ENCODE measurements at places on chromosomes 4 and X.

GRCh38 chr4:183989461-183989860 lies 84.4 kb downstream of the STOX2 start:
- no peak for DNase-seq

DNA sequence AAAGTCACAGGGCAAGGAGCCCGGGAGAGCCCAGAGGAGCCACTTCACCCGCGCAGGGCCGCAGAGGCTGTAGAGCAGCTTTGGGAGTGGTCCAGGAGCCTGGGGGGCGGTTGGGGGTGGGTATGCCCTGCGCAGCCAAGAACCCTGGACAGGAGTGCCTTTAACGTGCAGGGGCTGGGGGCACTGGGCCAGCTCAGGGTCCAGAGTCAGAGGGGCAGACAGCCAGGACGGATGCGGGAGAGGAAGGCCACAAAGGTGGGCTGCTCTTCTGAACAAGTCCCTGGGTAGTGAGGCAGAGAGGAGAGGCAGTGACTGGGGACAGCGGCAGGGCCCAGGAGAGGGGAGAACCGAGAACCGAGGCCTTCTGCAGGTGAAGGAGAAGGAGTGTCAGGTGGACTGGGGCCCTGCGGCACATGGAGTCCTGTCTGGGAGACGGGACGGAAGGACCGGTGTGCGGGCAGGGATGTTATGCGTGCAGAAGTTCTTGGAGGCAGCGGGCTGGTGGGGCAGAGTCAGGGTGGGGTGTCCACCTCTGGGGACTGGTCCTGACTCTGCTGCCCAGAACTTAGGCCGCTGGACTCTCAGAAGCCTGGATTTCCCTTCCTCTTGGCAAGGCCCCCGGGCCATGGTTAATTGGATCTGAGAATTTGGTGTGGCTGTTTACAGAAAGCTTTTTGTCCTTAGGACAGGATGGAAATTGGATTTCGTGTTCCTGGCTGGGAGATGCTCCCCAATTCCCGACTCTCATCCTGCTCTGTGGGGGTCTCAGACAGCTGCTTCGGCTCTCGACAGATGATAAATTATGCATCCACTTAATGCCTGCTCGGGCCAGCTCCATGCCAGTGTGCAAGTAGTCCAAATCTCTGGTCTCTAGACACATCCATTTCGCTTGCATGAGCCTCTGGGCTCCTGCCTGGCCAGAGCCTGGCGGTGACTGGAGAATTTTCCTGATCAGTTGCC lies 31.9 kb downstream of the ADRA2C start:
- no peak for DNase-seq

DNA sequence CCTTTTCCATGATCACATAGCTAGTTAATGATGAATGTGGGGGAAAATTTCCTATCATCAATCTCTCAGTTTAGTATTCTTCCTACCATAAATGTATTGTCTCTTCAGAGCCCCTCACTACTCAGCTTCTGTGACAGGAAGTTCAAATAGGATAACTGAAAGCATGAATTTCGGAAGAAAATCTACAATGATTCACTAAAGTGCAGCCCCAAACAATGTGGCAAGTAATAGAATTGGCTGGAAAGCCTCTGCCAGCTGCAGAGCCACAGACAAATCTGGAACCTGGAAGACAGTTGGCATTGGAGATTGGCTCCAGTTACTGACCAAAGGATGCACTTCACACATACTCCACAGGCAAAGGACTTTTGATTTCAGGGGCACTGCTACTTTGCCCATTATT lies 35.2 kb downstream of the EGF start:
- no peak for DNase-seq

DNA sequence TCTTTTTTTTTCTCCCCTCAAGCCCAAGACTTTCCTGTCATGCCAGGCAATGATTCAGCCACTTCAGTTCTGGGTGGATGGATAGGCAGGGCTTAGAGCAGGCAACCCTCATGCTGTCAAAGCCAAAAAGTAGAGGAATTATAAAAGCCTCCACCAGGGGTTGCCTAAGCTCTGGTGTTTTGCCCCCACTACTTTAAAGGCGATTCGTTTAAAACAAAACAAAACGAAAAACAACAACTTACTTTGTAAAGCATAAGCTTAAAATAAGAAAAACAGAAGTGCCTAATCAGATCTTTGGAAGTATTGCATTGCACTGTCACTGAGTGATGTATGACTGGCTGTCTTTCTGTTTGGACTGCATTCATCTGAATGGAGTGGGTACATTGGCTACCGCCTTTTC lies 5.3 kb upstream of the IDS start:
- no peak for DNase-seq

- no peak for DNase-seq
Observed at GRCh38 chr4:179817317-179817716, 2375.1 kb upstream of the AGA start.

- no peak for DNase-seq
Observed at GRCh38 chrX:121407627-121408026, 360.2 kb downstream of the GLUD2 start.

- no peak for DNase-seq
Observed at GRCh38 chrX:141924293-141924692, 20.6 kb downstream of the MAGEC1 start.

DNA sequence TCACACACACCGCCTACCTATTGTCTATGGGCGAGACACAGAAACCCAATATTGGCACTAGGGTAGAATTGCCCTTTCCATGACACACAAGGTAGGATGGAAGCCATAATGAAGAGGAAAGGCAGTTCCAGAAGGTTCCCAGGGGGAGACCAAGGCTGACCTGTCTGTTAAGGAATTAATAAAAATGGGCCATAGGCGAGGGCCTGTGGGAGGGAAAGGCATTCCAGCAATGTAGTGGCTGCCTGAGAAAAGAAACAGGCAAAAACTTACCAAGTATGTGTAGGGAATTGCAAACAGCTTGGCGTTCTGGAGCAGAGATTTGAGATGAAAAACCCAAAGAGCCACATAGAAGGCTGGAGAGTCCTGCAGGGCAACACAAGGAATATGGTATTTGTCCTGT lies 19.1 kb downstream of the MAGED2 start:
- DNase-seq: no peak

DNA sequence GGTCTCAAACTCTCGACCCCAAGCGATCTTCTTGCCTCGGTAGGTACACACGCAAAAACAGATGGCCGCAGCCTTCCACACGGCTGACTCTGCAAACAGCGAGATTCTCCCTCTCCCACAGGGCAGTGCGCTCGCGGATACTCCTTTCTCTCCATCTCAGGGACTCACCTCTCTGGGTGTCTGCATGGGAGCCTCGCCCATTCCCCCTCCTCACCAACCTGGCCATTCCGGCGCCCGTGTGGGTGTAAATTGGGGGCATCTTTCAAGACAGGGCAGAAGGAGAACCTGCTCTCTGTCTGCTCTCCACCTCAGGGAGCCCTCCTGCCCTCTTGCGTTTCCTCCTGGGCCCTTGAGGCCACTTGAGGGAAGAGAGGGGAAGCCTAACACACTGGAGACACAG lies 4.4 kb downstream of the CTAG2 start:
- no peak for DNase-seq

DNA sequence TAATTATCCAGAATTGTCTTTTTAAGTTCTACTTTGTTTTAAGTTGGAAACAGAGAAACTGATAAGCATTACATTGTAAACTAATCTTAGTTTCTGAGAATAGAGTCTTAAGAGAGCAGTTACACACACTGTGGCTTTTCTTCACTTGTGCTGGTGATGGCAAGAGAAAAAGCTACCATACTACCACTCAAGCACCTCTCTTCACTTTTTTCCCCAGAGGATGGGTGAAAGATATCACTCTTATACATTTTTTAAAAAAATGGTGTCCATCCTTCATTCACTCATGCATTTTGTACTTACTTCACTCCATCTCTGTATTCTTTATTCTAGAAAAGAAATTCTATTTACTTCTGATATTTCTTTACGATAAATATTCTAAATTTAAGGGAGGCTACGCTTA lies 42.5 kb upstream of the GRID2 start:
- DNase-seq: no peak

- DNase-seq: no peak
Observed at GRCh38 chr4:8351931-8352367, 82.4 kb downstream of the HTRA3 start.

- no peak for DNase-seq
Observed at GRCh38 chr4:6085028-6085690, 66.9 kb upstream of the C4orf50 start.

DNA sequence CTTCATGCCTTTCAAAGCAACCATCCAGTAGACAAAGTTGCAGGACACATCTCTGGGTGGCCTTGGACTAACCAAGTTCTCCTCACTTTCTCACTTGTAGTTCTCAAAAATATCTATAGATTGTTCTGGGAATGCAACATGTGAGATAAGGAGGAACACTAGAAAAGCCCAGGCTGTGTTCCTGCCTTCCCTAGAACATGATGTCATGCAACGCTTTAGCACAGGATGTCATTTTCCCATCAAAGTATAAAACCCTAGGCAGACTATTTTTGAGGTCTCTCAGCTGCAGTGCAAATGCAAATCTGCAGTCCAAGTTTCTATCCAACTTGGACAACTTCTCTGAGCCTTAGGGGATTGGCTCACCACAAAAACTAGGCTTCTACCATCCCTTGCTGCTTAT lies 78.8 kb upstream of the PCDH7 start:
- DNase-seq: no peak

- no peak for DNase-seq
Observed at GRCh38 chrX:1105671-1106419, 106.6 kb downstream of the CRLF2 start.

DNA sequence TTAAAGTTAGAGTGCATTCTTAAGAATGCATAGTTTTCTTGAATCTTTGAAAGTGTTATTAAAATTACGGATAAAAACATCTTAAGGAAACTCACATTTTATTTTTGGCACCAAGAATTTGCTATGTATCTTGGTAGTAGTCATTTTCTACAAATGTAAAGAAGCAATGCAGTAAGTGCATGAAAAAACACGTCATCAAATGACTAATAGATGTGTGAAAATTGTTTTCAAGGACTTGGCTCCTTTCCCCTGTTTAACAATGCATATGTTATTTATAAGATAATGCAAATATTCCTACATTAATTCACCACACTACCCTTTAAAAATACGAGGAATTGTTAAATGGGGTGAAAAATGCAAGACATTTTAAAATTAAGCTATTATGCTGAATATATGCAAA lies 461.2 kb upstream of the PCDH7 start:
- DNase-seq: no peak
